ENCODE measurements at places on chromosomes 7 and 10.
A peak's percentile ranks its signal among the peaks of the same experiment; 100 is the strongest.

- DNase-seq = no peak
These were observed 409.5 kb downstream of the SUGCT start for GRCh38 chr7:40544221-40544723.

DNA sequence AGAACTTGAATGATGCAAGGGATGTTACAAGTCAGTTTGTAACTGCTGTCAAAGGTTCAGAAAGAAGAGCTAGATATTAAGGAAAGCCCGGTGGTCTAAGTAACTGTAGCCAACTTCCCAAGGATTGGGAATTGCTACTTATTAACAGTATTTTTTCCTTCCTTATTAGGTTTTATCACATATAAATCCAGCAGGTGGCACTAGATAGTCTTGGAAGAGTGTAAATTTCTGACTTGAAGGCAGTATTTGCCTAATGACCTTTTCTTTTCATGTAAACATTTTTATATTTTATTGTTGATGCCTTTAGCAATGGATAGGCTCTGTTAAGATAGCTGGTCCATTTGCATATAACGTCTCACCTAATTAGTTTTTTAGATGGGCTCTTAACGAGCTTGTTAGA is 51.2 kb downstream of the ANLN start:
- no peak for DNase-seq

DNA sequence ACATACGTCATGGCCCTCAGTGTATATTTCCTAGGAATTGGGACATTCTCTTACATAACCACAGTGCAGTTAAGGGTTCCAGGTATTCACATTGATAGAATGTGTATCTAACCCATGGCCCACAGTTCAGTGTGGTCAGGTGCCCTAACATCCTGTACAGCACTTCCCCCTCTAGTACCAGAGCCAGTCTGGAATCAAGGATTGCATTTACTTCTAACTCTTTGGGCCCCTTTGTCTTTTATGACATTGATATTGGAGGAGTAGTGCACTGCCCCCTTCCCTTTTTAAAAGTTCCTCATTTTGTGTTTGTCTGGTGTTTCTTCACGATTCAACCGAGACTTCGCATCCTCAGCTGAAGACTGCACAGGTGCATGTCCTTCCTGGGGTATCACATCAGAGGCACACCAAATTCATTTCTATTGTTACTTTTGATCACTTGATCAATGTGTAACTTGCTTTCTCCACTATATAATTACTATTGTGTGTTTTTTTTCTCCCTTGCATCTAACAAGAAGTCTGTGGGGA is 22.4 kb upstream of the NPFFR1 start:
- DNase-seq = peak; percentile 70

DNA sequence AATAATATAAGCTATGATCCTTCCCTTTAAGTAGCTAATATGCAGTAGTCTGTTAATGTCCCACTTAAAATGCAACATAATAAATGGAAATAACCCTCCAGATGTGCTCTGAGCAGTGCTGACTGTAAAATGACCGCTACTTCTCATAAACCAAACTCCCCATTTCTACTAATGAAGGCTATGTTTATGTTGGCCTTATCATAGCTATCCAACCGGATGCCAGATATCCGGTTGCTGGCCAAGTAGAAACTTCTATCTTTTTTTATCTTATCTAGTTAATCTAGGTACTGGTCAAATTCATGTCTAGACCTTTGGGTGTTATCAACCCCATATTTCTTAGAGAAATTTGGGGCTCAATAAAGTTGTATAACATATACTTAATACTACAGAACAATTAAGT is 56.6 kb downstream of the CHRM2 start:
- DNase-seq = peak; percentile 42

- DNase-seq = no peak
These were observed 2.7 kb downstream of the SNX13 start for GRCh38 chr7:17937506-17938120.

DNA sequence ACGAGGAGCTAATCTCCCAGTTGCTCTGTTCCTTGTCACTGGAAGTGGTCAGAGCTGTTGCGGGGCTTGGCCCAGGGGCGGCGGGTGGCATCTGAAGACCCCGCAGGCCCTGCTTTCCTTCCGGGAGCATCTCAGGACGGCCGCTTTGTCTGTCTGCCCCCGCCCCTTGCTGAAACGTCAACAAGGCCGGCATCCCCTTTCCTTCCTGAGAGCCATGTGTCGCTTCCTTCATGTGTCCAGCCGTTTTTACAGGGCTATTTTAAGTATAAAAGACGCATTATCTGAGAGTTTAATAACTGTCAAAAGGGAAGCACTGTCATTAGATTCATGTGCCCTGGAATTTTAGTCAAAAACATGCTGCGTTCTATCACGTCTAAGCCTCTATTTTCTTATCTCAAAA is 110.4 kb downstream of the CUX1 start:
- no peak for DNase-seq

DNA sequence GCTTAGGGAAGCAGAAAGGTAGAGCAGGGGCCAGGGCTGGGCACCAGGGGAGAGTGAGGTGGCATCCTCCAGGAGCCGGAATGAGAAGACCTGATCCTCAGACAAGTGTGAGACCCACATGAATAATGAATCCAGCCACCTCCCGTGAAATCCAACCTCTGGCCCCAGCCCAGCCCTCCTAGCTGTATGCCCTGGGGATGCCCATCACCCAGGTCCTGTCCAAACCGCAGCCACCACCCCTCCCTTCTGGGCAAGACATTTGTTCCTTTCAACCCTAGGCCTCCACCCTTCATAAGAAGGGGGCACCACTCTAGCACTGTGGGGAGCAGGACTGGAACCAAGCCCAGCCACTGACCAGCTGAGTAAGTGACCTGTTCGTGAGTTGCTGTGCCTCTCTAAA is 9.7 kb downstream of the PDZD7 start:
- DNase-seq = no peak

DNA sequence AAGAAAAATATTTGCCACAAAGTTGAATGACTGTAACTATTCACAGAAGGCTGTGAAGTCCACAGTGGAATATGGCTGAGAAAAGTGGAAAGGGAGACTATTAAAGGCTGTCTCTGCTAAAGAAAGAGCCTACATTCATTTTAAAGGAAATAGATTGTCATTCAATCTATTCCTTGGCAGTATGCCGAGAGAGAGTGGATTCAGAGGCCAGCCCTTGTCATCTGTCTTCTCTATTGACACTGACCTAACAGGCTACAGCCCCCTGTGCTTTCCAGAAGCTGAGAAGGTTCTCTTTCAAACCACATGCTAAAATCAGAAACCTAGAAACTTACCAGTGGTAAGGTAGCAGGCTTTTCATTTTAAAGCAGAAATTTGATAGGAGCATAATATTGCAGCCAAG is 12.1 kb downstream of the ODAD2 start:
- no peak for DNase-seq

- no peak for DNase-seq
These were observed 1078.0 kb downstream of the LRMDA start for GRCh38 chr10:76509446-76509845.

DNA sequence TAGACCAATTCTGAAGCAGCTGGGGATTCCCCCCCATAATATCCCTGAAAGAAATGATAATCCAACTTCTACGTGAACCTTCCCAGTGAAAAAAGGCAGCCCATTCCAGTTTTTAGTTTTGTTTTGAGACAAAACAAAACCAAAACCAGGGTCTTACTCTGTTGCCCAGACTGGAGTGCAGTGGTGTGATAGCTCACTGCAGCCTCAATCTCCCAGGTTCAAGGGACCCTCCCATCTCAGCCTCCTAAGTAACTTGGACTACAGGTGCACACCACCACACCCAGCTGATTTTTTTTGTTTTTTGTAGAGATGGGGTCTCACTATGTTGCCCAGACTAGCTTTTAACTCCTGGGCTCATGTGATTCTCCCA is 12.5 kb upstream of the ARPC1A start:
- DNase-seq = no peak

DNA sequence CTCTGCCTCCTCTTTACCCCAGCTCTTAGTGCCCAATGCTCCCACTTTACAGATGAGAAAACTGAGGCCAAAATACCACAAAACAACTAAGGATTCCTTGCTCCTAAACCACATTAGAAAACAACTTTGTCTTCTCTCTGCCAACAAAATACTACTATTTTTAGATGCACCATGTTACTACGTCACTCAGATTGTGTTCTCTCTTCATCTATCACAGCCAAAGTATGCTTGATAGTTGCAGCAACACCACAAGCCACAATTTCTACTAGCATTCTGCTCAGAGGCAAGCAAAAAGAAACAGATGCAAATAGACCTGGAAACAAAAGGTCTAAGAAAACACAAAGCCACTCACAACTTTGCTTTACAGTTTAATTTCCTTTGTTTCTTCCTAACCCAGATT is 3.3 kb upstream of the PDE1C start:
- DNase-seq = no peak

DNA sequence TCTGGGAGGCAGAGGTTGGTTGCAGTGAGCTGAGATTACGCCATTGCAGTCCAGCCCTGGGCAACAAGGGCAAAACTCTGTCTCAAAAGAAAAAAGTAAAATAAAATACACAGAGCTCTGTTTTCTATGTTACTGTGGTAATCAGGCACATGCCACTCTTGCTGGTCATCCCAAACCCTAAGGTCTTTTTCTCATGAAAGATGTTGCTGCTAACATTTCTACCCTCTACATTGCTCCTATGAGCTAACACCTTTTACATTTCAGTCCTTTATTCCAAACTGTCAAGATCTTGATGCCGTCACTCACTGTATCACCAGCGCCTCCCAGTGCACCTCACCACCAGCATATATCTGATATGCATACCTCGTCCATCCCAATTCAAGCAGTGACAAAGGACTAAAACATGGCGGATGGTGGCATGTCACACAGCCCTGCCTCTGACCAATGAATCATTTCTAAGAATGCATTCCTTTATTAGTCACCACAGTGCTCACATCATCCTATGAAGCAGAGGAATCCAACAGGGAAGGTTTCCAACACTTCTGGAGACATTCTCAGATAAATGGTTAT is 4.3 kb downstream of the DAGLB start:
- DNase-seq = no peak

GRCh38 chr10:123574109-123574698 is 92.0 kb upstream of the GPR26 start:
- DNase-seq = no peak
